Stimulated activated CD4-positive, alpha-beta T cell treated with anti-CD3 and anti-CD28 coated beads, TNF-alpha, amount 100 ng/mL, for 4 hours (primary cell): ENCODE measurements at places on chromosomes 1 and 21.

DNA sequence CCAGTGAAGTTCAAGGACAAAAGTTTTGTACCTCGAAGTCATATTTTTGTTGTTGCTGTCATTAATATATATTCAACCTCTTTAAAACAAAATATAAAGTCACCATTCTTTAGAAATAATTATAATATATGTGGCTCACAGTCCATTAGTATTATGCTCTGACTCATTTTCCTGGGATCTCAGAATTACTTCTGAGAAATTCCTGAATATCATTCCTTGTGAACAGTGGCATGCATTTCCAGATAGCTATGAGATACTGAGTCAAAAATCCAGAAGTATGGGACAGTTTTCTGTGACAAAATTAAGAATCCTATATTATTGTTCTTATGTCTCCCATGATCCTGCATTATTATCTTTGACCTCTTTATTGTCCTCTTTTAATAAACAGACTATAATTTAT is 13.8 kb upstream of the RGS21 start:
- DNase-seq: no peak

GRCh38 chr21:41585199-41585994 is 77.4 kb upstream of the TMPRSS2 start:
- DNase-seq: no peak

GRCh38 chr1:145786271-145786670 is 37.6 kb downstream of the RNF115 start:
- no peak for DNase-seq

GRCh38 chr1:63622849-63623566 is 29.8 kb downstream of the PGM1 start:
- DNase-seq: no peak

DNA sequence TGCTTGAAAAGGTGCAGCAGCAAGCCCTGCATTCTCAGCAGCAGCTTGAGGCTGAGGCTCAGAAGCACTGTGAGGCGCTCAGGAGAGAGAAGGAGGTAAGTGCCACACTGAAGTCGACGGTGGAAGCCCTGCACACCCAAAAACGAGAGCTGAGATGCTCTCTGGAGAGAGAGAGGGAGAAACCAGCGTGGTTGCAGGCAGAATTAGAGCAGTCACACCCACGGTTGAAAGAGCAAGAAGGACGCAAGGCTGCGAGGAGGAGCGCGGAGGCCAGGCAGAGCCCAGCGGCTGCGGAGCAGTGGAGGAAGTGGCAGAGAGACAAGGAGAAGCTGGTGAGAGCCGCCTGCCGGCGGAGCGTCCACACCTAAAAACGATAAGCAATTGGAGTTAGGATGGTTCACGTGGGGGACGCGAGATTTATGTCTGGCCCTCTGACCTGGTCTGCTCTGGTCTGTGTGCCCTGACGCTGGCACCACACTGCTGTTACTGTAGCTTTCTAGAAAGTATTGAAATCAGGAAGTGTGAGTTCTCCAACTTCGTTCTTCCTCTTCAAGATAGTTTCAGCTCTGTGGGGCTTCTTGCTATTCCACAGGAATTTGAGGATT is 26.7 kb upstream of the DIP2A start:
- DNase-seq: no peak

DNA sequence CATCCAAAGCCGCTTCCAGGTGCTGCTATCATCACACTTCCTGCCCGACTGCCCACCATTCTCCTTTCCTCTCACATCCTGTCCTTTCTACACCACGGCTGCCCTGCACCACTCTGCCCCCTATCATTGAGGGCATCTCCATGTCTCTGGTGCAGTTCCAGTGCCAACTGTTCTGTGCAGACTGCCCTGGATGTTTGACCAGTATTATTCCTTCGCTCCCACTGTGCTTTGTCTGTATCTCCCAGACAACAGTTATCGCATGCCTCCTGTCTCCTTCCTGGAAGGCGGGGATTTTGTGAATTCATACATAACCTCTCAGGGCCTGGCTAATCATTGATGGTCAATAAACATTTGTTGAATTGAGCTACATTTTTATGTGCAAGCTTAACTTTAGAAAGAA is 63.6 kb upstream of the GNG12 start:
- no peak for DNase-seq

DNA sequence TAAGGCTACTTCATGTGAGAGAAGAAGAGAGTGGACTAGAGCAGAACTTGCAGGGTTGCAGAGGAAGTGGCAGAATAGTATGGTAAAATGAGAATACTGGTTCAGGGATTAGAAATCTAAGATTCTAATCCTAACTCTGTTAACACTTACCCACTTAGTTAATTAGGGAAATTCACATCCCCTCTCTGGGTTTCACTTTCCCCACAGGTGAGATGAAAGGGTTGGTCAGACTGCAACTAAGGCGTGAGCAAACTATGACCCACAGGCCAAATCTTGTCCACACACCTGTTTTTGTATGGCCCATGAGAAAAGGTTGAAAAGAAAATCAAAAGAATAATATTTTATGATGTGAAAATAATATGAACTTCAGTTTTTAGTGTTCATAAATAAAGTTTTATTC is 117.5 kb downstream of the MACF1 start:
- DNase-seq: no peak

GRCh38 chr1:220045356-220046051 is 801 bp downstream of the EPRS1 start:
- DNase-seq: no peak

- DNase-seq: no peak
Observed at GRCh38 chr1:31036749-31037500, 28.6 kb downstream of the PUM1 start.

DNA sequence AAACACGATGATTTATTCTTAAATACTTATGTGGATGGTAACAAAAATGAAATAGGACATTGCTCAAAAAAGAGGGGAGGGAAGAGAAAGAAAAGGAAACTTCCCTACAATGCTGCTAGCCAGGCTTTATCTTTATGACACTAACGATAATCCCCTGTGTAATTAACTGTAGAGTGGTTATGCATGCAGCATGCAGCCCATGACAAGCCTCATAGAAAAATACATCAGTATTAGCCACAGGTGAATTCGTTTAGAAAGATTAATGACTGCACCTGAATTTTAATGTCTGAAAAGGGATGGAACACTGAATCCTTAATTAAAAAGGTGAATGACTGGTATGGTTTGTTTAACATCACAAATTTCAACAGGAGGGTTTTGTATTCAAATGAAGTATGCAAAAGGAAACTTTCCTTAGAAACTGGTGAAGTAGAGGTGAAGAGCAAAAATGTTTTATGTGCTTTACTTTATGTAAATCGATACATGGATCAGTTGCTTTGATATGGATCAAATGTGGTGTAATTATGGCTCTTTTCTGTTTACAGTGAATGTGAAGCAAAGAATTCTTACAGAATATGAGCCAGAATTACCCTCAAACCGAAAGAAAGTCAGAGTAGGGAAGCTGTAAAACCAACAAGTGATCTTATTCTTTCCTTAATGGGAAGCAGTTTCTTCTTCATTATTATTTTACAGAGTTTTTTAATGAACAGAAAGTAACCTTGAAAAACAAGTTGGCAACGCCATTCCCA is 569.6 kb upstream of the ADGRL2 start:
- DNase-seq: no peak

- DNase-seq: no peak
Observed at GRCh38 chr1:150567341-150567716, 12.1 kb downstream of the MCL1 start.
